ENCODE measurements at places on chromosomes 6 and 20. TPM values are rescaled to one million over a fixed set of nuclear protein-coding genes. Genes with fewer than 3 reads are reported as not detected.

- DNase-seq: no peak
These were observed 14.9 kb downstream of the DACT2 start for GRCh38 chr6:168304752-168305015.

Gene PRDM13
- polyA plus RNA-seq: not detected

GRCh38 chr6:161701056-161701455 is 427.2 kb upstream of the AGPAT4 start:
- DNase-seq: no peak

Gene CLPSL1
- polyA plus RNA-seq: 2.2 TPM

DNA sequence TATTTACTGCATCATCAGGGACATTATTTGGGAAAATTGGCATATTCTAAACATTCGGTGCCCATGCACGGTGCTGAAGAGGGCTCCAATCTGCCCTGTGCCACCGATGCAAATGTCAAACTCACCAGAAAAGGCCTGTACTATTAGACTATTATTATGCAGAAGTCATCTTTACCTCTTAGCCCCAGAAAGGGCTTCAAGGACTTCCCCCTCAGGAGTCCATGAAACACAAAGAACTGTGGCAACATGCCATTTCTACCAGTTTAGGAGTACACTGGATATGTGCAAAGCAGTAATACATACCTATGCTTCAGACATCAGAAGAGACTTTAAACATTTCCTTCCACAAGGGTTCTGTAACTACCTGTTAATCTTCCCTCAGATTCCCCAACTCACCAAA is 8.6 kb downstream of the DIDO1 start:
- no peak for DNase-seq

GRCh38 chr20:10540636-10541493 is 105.8 kb downstream of the SLX4IP start:
- DNase-seq: no peak

DNA sequence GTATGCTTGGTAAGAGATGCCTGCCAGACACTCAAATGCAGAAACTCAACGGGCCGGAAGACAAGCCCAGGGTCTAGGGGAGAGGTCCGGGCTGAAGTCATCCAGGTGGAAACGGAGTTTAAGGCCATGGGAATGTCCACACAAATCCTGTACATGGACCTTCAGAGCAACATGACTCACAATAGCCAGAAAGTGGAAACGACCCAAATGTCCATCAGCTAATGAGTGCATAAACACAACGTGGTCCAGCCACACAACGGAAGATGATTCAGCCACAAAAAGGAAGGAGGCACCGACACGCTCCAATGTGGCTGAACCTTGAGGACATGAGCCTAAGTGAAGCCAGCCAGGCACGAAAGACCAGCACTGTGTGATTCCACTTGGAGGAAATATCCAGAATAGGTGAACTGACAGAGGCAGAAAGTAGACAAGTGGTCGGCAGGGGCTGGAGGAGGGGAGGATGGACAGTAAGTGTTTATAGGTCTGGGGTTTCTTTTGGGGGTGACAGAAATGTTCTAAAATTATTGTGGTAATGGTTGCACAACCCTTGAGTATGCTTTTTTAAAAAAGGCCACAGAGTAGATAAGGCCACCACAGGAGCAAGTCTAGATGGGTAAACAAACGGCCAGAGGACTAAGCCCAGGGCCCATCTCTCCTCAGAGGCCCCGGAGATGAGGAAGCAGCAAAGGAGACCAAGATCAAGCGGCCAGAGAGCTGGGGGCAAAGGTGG is 105.6 kb downstream of the PREX1 start:
- DNase-seq: no peak

Gene ZNF217
- 39.0 TPM for polyA plus RNA-seq

GRCh38 chr6:160978141-160978901 is 13.2 kb upstream of the MAP3K4 start:
- DNase-seq: no peak

DNA sequence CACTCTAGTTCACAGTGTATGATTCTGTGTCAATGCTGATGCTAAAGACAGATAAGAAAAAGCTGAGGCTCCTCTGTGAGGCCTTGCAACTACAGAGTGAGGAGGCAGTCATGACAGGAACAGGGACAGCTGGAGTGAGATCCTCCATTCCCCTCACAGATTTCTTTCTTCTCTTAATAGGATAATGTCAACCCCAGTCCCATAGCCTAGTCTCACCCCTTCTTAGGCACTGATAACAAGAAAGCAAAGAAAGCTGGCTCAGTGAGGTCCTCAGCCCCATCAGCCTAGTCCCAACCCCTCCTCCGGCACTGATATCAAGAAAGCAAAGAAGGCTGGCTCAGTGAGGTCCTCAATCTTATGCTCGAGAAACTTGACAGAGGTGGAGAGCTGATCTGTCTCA is 2.1 kb upstream of the PTCHD4 start:
- no peak for DNase-seq

DNA sequence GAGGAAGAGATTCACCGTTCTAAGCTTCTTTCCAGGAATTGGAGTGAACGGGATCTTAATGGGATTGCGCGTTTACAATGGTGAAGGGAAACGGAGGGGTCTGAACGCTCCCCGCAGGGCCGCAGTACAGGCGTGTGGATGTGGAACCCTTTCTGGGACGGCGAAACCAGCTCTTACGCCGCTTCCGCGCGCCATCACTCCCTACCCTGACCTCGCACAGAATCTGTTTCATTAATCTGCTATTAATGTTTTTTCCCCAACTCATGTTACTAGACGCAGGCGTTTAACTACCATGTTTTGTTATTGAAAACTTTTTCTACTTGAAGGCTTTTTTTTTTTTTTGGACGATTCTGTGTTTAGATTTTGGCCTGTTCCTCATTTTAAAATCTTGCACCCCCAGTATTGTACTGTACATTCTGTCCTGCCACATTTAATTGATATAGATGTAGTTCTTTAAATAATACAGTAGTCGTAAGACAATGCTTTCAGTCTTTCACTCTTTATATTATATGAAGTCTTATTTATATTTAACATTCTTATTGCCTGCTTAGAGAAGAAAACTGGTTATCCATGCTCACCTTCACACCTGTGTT is 696 bp upstream of the SUPT3H start:
- DNase-seq: no peak

Gene SULF2
- polyA plus RNA-seq: 71.7 TPM

Gene R3HDML
- polyA plus RNA-seq: 0.73 TPM

DNA sequence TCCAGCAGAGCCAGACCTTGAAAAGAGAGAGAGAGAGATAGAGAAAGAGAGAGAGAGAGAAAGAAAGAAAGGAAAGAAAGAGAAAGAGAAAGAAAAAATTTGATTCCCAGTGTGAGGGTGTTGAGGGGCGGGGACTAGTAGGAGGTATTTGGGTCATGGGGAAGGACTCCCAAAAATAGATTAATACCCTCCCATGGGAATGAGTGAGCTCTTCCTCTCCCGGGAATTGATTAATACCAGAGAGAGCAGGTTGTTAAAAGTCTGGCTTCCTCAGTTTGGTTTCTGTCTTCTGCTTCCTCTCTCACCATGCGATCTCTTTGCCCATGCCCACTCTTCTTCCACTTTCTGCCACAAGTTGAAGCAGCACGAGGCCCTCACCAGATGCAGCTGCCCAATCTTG is 28.8 kb upstream of the CFAP206 start:
- no peak for DNase-seq

DNA sequence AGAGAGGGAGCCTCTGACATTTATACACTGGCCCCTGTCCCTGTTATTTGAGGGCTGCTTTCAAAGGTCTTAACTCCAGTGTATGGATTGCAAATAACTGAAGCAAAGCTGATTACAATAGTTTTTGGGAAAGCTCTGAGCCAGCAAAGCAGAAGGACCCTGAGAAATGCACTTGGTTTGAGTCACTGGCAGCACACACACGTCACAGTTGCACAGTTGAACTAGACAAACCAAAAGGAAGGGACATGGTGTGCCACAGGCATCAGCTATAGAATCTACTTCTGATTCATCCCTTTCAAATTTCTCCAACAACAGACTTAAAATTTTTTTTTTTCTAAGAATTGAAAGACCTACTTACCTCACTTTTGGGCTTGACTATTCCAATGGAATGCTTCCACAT is 56.4 kb downstream of the SNRNP48 start:
- no peak for DNase-seq

GRCh38 chr20:54082100-54082499 is 11.7 kb upstream of the BCAS1 start:
- DNase-seq: no peak

Gene SOD2
- 121 TPM for polyA plus RNA-seq

- DNase-seq: no peak
These were observed 2.6 kb downstream of the MAFB start for GRCh38 chr20:40686434-40686882.

- no peak for DNase-seq
These were observed 23.0 kb downstream of the PRR18 start for GRCh38 chr6:166285233-166285632.

GRCh38 chr6:89564752-89565427 is 73.7 kb downstream of the LYRM2 start:
- DNase-seq: no peak

GRCh38 chr6:132675749-132676148 is 16.8 kb upstream of the TAAR1 start:
- no peak for DNase-seq

DNA sequence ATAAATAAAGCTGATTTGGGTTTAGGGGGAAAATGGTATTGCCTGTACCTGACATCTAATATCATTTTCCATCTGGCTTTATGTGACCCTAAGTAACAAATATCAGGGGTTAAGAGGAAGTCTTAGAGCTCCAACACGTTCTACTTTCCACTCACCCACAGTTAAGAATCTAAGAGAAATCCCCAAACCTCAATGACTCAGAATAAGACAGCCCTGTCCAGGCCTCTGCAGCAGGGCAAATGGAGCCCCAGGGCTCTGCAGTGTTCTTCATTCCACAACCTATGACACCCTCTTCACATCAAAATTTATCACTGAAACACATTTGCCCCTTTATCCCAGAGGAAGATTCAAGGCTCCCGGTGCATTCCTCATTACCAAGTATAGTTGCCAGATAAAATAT is 20.3 kb upstream of the TENT5A start:
- DNase-seq: no peak

Gene STK4
- polyA plus RNA-seq: 22.8 TPM

Gene CLIC5
- 209 TPM for polyA plus RNA-seq

- DNase-seq: no peak
These were observed 3.1 kb downstream of the KLHL32 start for GRCh38 chr6:96927660-96928059.

GRCh38 chr6:168109171-168109570 is 30.2 kb upstream of the FRMD1 start:
- no peak for DNase-seq

DNA sequence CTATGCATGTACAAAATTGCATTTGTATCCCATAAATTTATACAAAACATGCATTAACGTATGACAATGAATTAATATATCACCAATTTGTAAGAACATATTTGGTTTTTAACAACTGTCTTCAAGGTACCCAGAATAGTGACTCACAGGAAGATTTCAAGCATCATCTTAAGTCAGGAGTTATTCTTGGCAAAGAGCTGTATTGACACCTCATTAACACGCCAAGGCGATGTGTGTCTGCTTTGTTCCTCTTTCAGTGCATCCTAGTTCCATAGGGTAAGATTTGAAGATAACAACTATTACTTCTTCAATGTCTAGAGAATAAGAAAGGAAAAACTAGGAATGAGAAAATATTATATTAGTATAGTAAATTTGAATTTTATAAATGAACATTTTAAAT is 35.8 kb upstream of the TPD52L1 start:
- no peak for DNase-seq

- no peak for DNase-seq
These were observed 19.3 kb downstream of the TOP1 start for GRCh38 chr20:41047975-41048305.

DNA sequence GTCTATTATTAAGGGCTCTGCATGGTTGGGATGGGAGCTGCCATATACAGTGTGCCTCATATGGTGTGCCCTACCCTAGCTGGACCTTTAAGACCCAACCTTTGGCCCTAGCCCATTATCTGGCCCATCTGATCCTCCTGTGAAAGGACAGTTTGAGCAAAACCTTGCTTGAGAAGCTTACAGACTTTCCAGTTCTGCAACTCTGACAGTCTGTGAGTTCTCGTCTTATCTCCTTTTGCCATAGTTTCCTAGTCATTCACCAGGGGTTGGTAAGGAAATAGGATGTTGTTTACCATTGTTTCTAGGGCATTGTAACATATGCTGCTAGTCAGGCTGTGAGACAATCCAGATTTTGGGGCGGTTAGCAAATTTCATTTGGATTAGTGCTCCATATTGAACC is 17.2 kb downstream of the CTNNBL1 start:
- DNase-seq: no peak

GRCh38 chr6:106158816-106159215 is 72.7 kb downstream of the PRDM1 start:
- no peak for DNase-seq

Gene NHSL1
- polyA plus RNA-seq: 16.1 TPM

DNA sequence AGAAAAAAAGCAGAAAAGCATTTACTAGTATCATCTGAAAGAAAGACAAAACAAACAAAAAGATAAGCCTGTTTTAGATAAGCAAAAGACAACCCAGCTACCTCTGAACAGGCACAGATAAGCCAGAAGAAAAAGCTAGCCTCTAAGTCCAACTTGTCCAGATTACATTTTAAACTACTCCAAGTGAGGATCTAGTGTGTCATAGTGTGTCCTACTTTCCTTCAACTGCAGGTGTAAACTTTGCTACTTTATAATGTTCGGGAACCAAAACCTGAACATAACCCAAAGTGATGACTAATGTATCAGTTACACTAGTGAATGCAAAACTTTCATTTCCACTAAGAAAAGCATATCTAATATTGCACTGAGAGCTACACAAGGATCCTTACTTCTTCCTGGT is 19.5 kb downstream of the ADNP start:
- no peak for DNase-seq

Gene WFDC5
- polyA plus RNA-seq: not detected

DNA sequence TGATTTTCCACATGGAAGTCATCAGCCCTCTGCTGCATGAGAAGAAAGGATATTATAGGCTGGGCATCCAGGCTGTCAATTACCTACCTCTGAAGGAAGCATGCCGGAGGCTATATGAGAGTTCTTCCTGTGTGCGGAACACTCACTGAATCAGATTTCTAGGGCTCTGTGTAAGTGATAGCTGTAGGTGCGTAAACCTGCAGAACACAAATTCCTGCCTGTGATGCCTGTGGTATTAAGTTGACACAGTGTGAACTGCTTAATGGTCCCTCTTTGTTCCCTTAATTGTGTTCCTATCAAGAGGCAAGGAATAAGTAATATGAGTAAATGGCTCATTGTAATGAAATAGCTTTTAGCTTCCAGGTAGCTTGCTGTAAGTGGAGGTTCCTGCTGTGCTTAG is 103.3 kb downstream of the ANKS1A start:
- DNase-seq: no peak

- no peak for DNase-seq
These were observed 16.5 kb downstream of the TNFAIP3 start for GRCh38 chr6:137883400-137884148.

DNA sequence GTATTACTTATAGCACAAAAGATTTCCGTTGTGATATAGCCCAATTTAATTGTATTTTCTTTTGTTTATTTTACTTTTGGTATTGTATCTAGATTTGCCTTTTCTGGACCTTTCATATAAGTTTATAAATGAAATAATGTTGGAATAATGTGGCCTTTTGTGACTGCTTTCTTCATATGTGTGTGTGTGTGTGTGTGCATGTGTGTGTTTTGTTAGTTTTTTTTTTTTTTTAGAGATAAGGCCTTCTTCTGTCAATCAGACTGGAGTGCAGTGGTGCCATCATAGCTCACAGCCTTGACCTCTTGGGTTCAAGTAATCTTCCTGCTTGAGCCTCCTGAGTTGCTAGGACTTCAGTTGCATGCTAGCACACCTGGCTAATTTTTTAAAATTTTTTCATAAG is 37.8 kb upstream of the ASXL1 start:
- no peak for DNase-seq

GRCh38 chr6:45344900-45345299 is 16.8 kb downstream of the RUNX2 start:
- DNase-seq: no peak

Gene RAB5IF
- polyA plus RNA-seq: 62.4 TPM

Data from left kidney (tissue), 8 donors.